Stomach (tissue), 19 donors: ENCODE measurements at places on chromosomes 2 and 18.

DNA sequence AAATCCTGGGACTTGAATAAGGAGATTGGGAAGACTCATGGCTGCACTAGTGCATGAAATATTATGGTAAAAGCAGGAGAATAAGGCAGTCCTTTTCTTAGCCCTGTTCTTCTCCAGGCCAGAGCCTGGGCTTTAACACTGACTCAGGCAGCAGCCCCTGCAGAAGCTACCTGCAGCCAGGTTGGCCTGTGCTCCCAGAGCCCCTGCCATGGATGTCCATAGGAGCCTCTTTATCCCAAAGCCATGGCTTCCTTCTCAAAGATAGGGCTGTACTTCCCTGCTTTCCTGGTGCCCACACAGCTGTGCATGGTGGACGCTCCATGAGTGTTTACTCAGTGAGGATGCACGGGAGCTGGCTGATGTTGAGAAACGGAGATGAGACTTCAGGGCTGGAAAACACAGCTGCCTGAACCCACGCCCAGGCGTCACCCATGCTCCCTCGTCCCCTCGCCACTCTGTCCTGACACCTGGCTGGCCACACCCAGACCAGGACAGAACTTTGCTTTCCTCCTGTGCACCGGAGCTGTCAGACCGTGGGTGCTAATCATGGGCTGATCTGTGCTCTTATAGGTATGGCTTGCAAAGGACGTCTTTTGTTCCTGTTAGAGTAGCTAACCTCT lies 135.5 kb downstream of the GLI2 start:
- no peak for DNase-seq

DNA sequence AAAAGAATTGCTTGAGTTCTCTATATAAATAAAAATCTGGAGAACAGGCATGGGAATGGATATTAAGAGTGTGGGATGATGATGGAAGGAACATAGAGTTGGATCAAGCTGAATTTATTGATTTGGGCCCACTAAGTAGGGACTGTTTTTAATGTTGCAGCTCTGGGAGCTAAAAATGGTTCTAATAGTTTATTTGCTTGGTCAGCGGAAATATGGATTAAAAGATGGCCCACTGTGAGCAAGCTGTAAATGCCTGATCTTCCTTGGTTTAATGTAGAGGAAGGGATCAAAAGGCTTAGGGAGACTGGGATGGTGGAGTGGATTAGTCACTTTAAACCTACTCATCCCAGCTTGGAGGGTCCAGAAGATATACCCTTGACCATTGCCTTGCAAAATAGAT lies 429.4 kb upstream of the NXPH2 start:
- no peak for DNase-seq

DNA sequence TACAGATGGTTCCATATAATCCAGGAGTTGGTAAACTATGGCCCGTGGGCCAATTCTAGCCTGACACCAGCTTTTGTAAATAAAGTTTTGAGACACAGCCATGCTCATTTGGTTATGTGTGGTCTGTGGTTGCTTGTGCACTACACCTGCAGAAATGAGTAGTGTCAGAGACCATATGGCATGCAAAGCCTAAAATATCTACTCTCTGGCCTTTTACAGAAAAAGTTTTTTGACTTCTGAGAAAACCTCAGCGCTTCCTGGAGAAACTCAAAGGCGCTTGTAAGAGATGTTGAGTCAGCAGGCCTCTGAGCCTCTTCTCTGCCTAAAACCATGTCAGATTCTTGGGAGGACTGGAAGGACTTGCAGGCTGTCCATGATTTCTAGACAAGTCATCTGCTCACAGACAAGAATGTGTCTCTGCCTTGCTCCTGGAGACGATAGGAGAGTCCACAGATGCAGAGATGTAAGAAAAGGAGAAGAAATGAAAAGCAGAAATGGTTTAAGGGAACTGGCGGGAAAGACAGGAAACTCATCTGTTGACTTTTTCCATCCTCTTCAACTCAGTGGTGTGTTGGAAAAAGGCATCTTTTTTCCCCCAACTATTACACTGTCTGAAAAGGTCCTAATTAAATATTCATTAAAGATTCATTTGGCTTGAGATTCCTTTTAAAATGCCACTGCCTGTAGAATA lies 5.2 kb downstream of the TTC39C start:
- peak; percentile 39 for DNase-seq

- DNase-seq, result no peak
Observed at GRCh38 chr2:54512663-54513362, 56.7 kb downstream of the SPTBN1 start.
